DMS79 treated with DMSO at 0.1 percent for 48 hours (cell line): ENCODE measurements at places on chromosomes 6 and 20.

- no peak for DNase-seq
Observed at GRCh38 chr6:33686981-33687975, 24.2 kb downstream of the UQCC2 start.

DNA sequence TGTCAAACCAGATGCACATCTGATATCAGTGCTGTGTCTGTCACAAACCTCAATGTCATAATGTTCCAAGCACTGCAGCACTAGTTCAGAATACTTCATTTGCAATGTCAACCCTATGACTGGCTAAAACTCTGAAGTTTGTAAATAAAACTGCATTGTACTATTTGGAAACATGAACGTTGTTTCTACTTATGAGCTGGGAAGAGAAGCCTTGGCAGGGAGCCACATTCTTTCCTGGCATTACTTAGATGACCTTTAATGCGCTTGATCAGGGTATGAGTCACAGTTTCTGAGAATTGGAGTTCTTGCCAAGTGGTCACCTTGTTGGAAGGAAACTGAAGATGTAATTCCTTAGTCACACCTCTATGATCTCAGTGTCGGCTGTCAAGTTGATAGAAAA is 664.8 kb upstream of the MMS22L start:
- DNase-seq = no peak

DNA sequence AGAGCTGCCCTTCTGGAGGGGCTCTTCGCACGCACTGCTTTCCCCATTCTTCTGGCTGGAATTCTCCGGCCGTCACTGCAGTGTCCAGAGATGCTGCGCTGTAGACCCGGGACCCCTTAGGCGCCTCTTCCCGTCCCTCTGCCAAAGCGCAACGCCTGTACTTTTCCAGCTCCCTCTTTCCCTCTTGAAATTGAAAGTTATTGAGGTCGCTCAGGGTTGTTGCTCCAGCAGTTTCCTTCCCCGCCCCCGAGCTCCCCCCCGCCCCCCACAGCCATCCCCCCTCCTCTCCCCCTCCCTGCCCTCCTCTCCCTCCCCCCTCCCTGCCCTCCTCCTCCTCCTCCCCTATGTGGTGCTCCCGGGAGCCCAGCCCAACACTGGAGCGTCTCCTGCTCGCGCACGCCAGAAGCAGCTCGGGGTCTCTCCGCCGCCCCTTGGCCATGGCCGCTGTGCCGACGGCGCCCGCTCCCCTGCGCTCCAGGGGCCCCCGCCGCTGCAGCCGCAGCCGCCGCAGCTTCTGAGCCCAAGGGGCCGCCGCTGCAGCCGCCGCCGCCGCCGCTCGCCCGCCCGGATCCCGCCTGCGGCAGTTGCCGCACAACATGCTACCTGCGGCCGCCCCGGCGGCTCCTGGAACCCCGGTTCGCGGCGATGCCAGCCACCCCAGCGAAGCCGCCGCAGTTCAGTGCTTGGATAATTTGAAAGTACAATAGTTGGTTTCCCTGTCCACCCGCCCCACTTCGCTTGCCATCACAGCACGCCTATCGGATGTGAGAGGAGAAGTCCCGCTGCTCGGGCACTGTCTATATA is at the start of gene RSPO3:
RSPO3 (plus strand) TSS at position 374 of the 804 bp plus-strand sequence. CDS start 522 bp downstream, outside the sequence.
- DNase-seq = peak; percentile 10

DNA sequence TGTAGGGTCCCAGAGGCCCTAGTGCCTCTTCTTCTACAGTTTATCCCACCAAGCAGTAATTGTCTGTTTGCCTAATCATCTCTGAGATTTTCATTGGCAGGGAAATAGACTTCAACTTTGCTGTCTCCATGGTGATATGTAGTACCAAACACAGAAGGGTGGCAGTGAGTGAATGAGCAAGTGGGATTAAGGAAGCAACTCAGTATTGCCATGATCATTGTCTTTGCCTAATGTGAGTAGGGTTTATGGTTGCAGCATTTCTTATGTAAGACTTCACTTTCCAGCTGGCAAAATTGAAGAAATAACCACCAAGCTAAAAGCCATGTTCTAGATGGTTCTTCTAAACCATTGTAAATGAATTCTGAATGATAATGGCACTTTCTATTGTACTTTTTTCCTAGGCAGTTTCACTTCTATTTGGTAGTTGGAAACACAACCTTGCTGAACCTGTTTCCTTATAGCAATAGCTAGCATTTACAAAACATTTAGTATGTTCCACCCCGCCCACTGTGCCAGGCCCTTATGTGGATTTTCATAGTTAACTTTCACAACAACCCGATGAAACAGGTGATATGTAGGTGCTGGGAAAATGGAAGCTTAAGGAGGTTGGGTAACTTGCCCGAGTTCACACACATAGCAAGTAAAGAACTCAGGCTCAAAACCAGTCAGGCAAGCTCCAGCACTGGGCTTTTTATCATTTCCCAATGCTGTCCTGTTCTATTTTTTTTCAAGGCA is 32.0 kb downstream of the ZC2HC1B start:
- no peak for DNase-seq

DNA sequence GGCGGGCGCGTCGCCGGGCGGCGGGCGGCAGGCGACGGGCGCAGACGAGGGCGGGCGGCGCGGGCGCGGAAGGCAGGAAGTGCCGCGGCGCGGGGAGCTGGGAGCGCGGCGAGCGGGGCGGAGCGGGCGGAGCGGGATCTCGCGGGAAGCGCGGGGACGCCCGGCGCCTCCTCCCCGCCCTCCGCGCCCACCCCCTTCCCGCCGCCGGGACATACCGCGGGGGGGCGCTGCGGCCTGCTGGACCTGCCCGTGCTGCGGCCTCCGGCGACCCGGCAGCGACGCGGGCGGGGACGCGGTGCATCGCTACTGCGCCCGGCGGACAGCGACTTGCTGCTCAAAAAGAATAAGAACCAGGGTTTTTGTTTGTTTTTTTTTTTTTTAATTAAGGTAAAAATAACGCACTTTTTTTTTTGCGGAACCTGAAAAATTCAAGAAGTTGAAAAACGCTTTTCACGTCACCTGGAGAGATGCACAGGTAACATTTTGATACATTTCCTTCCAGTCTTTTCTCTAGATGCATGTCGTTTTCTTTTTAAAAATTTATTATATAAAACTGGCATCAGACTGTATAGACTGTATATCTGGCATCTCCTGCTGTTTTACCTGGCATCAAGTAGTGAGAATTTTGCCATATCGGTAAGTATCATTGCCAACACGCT is at the start of gene CENPB:
CENPB (minus strand) TSS at position 76 of the 659 bp plus-strand sequence. CDS start 257 bp downstream, outside the sequence.
- peak; percentile 53 for DNase-seq

- no peak for DNase-seq
Observed at GRCh38 chr6:57116776-57117175, 26.8 kb downstream of the ZNF451 start.

DNA sequence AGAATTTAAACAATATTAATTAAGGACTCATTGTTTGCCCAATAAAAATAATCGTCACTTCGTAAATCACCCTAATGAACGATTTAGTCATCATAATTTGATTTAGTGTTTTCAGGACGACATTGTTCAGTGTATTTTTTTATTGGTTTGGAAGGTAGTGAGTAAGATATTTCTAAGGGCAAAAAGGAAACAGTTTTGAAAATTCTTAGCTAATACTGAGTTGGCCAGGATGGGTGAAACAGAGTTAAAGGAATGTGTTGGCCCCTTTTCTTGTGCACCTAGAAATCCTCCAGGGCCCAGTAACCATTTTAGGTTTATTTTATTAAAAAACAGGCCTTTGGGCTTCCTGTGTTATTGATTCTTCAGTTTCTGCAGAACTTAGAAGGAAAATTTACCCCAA is 25.3 kb downstream of the ANKS1A start:
- DNase-seq = no peak

DNA sequence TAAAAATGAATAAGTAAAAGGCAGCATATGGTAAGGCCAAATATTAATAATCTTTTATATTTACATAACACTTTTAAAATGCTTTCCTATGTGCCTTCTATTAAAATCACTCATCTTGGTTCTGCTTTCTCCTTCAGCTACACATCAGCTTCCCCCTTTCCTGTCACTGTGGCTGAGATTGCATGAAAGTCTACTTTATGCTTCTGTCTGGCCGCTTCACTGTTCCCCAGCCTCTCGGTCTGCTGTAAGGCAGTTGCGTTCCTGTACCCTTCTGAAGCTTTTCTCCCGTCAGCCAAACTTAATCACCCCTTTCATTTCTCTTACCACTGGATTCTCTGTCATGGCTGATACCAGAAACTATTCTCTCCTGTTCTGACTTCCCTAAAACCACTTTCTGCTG is 34.6 kb downstream of the SOX4 start:
- DNase-seq = no peak

DNA sequence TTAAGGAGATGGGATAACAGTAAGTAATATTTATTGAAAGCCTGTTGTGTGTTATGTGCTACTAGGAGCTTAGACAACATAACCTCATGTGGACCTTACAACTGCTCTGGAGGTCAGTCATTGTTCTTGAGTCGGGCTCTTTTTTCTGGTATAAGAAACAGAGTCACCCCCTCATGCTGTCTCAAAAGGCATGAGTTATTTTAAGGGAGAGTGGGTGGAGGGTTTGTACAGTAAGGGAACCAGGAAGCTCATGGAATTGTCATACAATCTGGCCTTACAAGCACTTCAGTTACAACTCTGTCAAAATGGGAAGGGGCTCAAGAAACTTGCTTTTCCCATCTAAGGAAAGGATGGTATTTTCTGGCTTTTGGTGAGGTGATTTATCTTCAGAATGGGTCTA is 16.5 kb upstream of the DSE start:
- DNase-seq = no peak

- DNase-seq = no peak
Observed at GRCh38 chr6:17740559-17741220, 34.0 kb upstream of the NUP153 start.

- DNase-seq = no peak
Observed at GRCh38 chr20:44526129-44526528, 4.3 kb upstream of the SERINC3 start.

DNA sequence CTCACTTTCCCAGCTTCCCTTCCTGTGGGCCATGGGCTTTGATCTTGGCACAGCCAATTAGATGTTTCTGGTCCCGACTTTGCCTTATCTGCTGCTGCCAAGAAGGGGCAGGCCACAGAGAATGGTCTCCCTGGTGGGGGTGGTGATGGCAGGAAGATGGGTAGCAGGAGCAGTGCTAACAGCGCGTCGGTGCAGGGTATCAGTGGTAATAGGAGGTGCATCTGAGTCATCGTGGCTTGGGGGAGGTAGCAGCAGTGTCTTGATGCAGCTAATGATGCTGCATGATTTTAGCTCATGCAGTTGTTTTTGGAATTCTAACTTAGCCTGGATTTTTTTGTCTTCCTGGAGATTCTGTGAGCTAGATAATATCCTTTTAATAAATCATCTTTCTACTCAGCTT is 18.9 kb upstream of the MAS1 start:
- DNase-seq = no peak

DNA sequence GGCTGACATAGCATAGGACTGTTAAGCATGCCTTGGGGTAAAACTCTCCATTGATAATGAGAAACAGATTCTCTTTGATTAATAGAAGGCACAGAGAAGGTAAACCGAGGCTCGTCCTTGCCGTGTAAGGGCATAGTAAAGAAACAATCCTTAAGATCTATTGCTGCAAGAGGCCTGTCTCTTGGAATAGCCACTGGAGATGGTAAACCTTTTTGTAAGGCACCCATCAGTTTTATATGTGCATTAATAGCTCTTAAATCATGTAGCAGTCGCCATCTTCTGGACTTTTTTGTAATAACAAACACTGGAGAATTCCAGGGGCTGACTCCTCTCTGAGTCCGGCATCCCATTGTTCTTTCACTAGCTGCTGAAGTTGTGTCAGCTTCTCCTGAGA is 8.4 kb upstream of the ABHD12 start:
- DNase-seq = peak; percentile 56

DNA sequence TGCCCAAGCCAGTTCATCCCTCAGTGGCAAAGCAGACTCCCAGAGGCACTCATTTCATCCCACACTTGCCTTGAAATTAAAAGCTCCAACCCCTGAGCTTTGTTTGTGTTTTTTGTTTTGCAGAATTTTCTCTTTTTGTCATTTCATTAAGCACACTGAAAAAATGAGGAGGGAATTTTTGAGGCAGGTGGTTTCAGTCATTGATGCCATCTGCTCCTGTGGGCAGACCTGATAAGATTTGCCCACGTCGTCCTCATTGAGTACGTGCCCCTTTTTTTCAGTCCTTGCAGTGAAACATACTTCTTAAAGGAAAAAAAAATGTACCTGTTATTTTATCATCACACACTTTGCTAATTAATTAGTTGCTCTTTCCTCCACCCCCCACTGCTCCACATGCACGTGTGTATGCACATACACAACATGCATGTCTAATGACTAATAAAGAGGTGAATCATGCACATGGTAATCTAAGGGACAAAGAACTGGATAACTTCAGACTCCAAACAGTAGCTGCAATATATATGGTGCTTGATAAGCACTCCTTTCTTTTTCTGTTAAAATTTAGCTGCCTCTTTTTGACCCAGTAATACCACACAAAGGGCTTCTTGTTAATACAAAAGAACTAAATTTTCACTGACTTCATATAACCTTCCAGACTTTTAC is 102.1 kb upstream of the TMEM181 start:
- DNase-seq = no peak

DNA sequence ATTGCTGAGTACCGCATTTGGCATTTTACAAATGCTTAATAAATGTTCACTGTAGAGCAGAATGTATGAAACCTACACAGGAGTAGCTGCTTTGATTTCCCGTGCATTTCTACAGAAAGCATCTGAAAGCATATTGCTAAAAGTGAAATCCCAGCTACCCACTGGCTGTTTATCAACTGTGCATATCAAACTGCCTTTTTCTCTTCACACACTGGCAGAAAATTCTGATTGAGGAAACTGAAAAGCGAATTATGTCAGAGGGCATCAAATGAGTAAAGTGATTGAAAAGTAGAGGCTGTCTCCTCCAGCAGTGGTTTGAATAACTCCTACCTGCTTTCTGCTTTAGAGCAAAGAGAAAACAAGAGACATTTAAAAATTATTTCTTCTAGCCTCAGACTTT is 28.0 kb downstream of the STX11 start:
- no peak for DNase-seq

DNA sequence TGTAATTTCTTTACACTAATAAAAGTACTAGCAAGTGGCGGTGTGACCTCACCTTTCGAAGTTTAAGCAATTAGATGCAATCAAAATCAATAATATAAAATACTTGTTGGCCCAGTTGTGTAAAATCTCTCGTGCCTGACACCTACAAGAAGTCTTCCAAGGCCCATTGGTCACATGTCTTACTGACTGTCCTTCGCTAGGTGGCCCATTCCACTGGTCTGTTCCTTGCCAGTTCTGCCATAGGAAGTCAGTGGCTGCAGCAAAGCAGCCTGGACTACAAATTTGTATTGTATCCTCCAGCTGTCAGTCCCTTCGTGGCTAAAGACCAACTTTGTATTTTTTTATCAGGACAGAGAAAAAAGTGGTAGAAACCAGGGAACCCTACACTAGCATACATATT is 61.8 kb downstream of the CYB5R4 start:
- no peak for DNase-seq
